ENCODE measurements at places on chromosomes 3 and 15.

DNA sequence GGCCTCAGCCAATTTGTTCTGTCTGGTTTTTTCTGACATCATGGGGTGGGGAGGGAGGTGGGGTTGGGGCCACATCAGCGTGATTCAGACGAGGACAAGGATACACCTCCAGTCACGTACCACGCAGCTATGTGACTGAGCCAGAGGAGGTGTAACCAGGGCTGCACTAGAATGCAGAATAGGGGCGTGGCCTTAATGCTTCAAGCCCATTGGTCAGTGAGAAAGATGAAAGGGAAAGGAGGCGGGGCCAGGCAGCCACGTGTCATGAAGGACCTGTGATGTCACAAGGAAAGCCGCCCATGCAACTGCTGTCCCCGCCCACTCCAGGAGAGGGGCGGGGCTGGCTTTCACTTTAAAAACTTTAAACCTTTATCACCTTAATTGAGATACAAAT lies at the start of gene GOLGA6L2:
Gene GOLGA6L2 (minus strand): TSS at position 137 of the 394 bp plus-strand sequence. CDS start 62 bp downstream, at position 75.
- ATAC-seq: no peak

DNA sequence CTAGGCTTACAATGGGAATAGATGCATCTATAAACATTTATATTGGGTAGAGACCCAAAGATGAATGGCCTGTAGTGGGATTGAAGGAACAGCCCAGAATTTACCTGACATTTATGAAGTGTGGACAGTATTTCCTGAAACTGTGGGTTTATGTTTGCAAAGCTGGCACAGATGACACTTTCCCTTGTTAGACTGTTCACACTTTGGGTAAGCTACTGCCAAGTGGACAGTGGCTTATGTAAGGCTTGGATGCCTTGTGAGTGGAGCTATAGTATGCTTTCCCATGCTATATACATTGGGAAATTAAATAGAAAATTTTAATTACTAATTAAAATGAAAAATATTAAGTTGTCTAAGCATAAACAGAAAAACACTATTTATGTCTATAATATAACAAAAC lies 48.5 kb downstream of the STARD9 start:
- no peak for ATAC-seq

DNA sequence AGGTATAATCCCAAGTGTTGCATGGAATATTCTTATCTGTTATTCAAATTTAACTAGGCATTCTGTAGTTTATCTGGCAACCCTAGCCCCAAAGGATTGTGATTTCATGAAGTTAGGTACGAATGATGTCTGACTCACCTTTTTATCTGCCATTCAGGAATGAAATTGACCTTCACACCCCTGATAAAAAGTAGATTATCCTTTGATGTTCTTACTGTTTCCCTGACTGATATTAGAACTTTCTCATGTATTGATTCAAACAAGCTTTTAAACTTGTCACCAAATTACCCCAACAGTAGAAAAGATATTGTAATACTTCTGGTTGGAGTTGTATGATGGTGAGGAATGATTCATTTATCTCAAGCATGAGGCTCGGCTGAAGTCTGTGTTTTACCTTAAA lies 43.6 kb upstream of the CADPS start:
- no peak for ATAC-seq

- no peak for ATAC-seq
Observed at GRCh38 chr3:177147790-177148189, 49.5 kb downstream of the TBL1XR1 start.

DNA sequence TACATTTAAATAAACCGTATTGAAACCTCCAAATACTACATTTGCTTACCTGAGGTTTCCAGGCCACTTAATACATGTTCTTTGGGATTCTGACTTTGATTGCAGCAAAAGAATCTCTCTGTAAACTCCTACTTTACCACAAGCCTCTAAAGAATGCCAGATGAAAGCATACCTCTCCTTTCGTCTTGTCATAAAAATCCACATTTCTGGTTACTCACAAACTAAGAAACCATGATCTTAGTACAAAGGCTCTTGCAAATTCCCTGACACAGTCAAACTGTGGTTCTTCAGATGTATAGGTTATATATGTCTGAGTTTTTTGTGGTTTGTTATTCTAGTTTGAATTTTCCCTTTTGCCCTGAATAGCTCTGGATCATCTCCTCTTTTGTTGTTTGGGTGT lies 188.4 kb downstream of the RAP2B start:
- no peak for ATAC-seq

Data from motor neuron (in vitro differentiated cells).